B cell (primary cell): ENCODE measurements at places on chromosomes 4 and X. TPM values are rescaled to one million over a fixed set of nuclear protein-coding genes. Genes with fewer than 3 reads are reported as not detected.

The MUC7 gene
- total RNA-seq: not detected in 2 replicates

The F8A2 gene
- total RNA-seq: not detected in 2 replicates

- DNase-seq: no peak
- H3K4me1 ChIP-seq: no peaks in the 10 kb centered on the region
- H3K27me3 ChIP-seq: no peaks in the 10 kb centered on the region
- H3K27ac ChIP-seq: no peak overlapping the region
- no peak overlapping the region for H3K4me3 ChIP-seq
- peaks cover 4% of the 10 kb centered on the region for H3K36me3 ChIP-seq
Measured at GRCh38 chr4:56445699-56446098, 9.6 kb downstream of the PAICS start.

DNA sequence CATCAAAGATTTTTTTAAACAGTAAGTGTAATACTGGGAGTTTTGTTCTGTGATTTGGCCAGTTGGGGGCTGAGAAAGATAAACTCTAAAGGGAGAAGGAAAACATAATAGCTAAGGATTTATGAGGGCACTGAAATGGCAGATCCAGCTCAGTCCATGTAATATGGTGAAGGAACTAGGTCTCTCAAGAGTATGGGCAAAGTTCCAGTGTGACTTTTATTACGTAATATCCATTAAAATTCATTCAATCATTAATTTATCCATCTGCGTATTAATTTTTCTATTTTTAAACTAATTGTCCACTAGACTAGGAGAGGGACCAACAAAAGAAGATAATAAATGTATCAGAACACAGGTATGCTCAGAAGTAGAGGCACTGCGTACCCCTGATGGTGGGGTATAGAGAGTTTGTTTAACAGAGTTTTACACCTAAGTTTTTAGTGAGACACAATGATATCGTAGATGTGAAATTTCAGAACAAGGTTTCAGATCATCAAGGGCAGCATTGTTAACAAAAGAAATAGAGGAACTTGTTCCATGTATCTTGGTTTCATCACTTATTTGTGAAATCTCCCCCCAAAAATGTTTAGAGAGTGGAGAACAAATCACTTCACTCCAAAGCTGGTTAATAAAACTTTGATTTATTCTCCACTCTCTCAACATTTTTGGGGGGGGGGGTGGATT, 351.1 kb downstream of the GRXCR1 start:
- no peaks in the 10 kb centered on the region for H3K36me3 ChIP-seq
- H3K4me1 ChIP-seq: no peaks in the 10 kb centered on the region
- DNase-seq: no peak
- no peak overlapping the region for H3K4me3 ChIP-seq
- no peaks in the 10 kb centered on the region for H3K27me3 ChIP-seq

DNA sequence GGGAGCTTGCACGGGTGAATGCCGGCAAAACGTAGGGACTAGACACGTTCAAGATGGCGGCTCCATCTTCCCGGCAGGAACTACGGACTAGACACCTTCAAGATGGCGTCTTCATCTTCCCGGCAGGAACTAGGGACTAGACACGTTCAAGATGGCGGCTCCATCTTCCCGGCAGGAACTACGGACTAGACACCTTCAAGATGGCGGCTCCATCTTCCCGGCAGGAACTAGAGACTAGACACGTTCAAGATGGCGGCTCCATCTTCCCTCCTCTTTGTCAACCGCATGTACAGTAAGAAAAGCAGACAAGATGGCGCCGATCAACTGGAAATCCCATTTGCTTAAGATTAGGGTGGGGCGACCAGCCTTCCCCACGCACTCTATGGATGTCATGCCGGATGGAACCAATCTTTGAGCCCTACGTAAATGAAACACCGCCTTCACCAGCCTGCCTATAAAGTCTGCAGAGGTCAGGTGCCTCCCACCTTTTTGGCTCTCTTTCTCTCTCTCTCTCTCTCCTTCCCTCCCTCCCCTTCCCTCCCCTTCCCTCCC, 222.4 kb downstream of the CRLF2 start:
- no peaks in the 10 kb centered on the region for H3K27me3 ChIP-seq
- peak overlapping the region; percentile 61 for H3K4me3 ChIP-seq
- DNase-seq: peak; percentile 85
- peak overlapping the region; percentile 84 for H3K27ac ChIP-seq
- no peaks in the 10 kb centered on the region for H3K36me3 ChIP-seq
- peaks cover 6% of the 10 kb centered on the region for H3K4me1 ChIP-seq

DNA sequence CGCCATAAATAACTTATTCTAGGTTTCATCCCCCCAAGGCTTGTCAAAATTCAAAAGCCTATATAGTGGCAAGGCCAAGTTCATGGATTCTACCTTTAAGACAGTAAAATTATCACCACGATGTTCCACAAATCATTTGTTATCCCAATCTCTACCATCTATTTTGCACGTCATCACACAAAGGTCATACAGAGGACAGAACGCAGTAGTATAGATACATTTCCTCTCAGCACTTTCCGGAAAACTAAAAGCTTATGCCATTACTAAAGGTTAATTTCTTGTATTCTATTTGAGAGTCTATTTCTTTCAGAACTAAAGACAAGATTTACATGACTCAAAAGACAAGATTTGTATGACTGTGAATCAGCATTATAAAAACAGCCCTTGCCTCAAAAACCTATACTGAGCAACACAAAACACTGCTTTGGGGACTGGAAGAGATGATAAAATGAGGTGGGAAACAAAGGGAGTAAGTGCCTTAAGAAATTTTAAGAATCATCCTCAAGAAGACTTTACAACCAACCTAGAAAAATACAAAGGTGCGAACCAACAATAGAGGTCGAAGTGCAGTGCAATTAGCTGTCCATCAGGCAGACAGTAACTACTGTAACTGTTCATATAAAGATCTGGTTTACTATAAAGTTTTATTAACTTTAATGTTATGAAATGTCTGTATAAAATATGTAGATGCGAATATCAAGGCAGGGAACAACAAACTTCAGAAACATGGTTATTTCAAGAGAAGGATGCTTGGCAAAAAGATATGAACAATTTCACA, 7.6 kb downstream of the UBE2D3 start:
- no peaks in the 10 kb centered on the region for H3K27me3 ChIP-seq
- no peak overlapping the region for H3K27ac ChIP-seq
- peaks cover 85% of the 10 kb centered on the region for H3K4me1 ChIP-seq
- peaks cover 13% of the 10 kb centered on the region for H3K36me3 ChIP-seq
- DNase-seq: no peak
- H3K4me3 ChIP-seq: no peak overlapping the region

DNA sequence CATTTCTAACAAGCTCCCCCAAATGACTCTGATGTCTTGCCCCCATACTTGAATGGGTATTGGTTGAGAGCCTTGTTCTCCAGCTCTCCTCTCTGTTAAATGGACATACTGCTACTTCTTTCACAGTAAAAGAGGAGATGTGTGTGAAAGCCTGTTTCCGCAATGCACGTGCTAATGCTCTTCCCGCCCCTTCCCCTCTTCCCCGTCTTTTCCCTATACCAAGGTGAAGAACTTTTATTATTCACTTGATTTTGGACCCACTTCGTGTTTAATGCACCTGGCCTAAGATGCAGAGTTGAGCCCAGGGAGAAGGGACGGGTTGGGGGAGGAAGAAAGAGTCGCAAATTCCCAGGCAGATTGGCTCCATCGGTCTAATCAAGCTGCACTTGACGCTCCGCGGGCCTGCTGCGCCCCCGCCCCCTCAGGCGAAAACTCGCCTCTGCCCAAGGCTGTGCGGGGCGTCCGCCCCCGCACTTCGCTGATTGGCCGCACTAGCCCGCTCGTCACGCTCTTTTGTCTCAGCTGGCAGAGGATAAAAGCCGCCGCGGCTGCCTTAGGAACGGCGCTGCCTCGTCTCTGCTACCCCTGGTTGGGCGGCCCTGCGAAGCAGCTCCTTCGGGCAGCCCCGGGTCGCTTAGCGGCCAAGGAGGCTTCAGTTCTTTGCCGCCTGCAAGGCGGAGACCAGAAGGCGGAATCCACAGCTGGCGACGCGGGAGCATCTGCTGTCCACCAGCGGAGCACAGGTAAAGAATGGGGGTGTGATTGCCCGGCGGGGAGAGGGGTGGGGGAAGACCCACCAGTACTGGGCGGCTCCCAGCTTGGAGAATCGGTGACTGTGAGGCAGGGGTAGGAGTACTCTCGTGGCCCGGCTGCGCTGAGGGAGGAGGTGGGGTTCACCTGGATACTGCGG, at the start of gene ZCCHC12:
TSS of gene ZCCHC12 (plus strand) at position 562 of the 910 bp plus-strand sequence. CDS start 1,421 bp downstream, outside the sequence.
- H3K4me3 ChIP-seq: peak within 1 kb of the TSS; percentile 42
- H3K27ac ChIP-seq: no peak within 1 kb of the TSS
- H3K27me3 ChIP-seq: peaks cover 50% of the 10 kb centered on the region
- DNase-seq: peak; percentile 73
- H3K36me3 ChIP-seq: no peaks in the 10 kb centered on the region
- peaks cover 31% of the 10 kb centered on the region for H3K4me1 ChIP-seq

DNA sequence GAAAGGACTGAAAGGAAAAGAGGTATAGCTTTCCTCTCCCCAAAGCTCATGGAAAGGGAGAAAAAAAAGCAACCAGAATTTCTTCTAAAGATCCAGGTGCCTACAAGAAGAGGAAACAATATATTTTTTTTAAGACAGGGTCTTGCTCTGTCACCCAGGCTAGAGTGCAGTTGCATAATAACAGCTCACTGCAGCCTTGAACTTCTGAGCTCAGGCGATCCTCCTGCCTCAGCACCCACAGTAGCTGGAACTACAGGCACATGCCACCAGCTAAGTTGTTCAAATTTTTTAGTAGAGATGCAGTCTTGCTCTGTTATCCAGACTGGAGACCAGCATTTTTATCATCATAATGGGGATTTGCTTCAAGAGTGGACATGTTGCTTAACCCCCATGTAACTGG, 30.5 kb upstream of the BBS12 start:
- H3K4me3 ChIP-seq: no peak overlapping the region
- H3K27ac ChIP-seq: no peak overlapping the region
- H3K27me3 ChIP-seq: no peaks in the 10 kb centered on the region
- H3K36me3 ChIP-seq: no peaks in the 10 kb centered on the region
- DNase-seq: no peak
- no peaks in the 10 kb centered on the region for H3K4me1 ChIP-seq

DNA sequence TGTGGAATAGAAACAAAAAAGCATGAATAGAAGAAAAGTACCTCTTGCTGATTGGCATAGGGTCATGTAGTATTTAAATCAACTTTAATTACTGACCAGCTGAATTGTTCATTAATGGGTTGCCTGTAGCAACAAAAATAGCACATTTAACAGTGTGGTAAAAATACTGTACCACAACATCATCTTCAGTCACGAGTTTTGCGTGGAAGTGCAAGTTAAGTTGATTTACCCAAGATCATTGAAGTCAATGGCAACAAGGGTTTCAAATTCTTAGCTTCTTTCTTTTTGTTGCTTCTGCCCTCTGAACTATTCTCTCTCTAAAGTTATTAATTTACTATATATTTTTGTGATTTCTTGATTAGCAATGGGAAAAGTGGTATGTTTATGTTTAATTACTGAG, 526.6 kb downstream of the C4orf33 start:
- H3K36me3 ChIP-seq: no peaks in the 10 kb centered on the region
- no peak overlapping the region for H3K4me3 ChIP-seq
- no peak for DNase-seq
- H3K27me3 ChIP-seq: no peaks in the 10 kb centered on the region

DNA sequence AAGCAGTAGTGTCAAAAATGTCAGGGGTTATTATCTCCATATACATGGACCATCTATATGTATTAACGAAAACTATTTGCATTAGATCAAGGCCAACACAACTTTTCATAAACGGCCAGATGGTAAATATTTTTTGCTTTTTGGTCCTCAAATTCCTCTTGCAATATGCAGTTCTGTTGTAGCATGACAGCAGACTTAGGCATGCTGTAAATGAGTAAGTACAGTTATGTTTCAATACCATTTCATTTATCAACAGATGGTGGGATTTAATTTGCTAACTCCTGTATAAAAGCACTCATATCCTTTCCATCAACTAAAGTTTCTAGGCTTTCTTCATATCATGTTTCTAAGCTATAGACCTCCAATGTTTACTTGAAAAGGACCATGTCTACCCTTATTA, 208.1 kb downstream of the ANKRD50 start:
- no peaks in the 10 kb centered on the region for H3K4me1 ChIP-seq
- no peaks in the 10 kb centered on the region for H3K27me3 ChIP-seq
- H3K27ac ChIP-seq: no peak overlapping the region
- no peaks in the 10 kb centered on the region for H3K36me3 ChIP-seq

DNA sequence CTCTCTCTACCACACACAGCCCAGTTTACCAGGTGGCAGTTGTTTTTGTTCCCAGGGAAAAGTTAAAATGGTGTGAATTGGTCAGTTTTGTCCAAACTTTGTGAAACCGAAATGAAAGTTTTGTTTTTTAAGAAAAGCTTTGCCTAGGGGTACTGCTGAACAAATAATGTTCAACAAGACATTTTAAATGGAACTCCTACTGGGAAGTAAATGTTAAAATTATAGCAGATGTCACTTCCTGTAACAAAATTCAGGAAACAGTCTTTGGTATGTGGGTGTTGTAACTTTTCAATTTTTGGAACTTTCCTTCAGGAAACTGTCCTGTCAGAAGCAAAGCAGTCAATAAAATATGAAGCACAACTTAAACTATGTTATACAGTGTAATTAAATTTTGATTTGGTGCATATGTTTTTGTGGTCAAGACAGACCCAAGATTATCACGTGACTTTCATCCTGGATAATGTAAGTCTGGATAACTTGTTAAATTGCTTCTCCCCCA, 79.5 kb downstream of the AFF1 start:
- no peaks in the 10 kb centered on the region for H3K27me3 ChIP-seq
- no peak for DNase-seq
- H3K36me3 ChIP-seq: no peaks in the 10 kb centered on the region
- peaks cover 75% of the 10 kb centered on the region for H3K4me1 ChIP-seq
- H3K4me3 ChIP-seq: no peak overlapping the region

DNA sequence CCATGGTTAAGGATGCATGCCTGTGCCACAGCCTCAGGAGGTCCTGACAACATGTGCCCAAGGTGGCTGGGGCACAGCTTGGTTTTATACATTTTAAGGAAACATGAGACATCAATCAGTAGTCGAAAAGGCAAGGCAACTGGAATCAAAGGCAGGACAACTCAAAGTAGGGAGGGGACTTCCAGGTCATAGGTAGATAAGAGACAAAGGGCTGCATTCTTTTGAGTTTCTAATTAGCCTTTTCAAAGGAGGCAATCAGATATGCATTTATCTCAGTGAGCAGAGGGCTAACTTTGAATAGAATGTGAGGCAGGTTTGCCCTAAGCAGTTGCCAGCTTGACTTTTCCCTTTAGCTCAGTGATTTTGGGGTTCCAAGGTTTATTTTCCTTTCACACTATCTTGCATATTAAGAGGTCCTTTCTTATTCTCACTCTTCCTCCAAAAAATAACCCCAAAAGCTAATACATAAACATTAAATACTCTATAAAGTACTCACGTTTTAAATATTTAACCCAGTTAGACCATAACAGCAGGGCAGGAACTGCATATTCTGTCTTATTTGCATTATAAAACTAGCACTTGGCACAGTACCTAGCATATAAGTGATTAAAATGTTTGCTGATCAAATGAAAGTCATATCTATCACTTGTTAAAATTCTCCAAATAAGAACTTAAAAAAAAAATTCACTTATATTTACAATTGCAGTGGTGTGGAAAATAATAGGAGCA, 36.3 kb upstream of the UGT8 start:
- no peaks in the 10 kb centered on the region for H3K4me1 ChIP-seq
- H3K36me3 ChIP-seq: no peaks in the 10 kb centered on the region
- no peak for DNase-seq
- H3K4me3 ChIP-seq: no peak overlapping the region
